ENCODE measurements at places on chromosomes 2 and 18. TPM values are rescaled to one million over a fixed set of nuclear protein-coding genes. Genes with fewer than 3 reads are reported as not detected.

UPP2 gene
- not detected for polyA plus RNA-seq

RAD51AP2 gene
- polyA plus RNA-seq = not detected

SCYGR7 gene
- not detected for polyA plus RNA-seq

RGPD3 gene
- polyA plus RNA-seq = 0.09 TPM
